ENCODE measurements at places on chromosomes 11 and 22.

DNA sequence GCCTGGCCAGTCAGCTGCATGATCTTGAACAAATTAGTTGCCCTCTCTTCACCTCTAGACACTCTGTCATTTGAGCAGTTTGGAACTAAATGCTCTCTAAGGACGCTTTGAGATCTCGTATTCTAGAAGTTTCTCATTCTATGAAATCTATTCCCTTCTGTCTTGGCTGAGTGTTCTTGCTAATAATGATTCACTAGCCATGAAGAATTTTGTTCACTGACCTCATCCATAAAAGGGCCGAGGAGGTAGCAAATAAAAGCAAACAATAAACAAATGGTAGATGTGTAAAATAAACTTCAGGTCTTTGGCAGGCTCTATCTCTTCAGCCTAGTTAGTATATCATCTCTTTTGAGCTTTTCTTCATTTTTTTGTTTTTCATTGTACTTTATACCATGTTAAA, 76.6 kb downstream of the USP35 start:
- no peak for DNase-seq

DNA sequence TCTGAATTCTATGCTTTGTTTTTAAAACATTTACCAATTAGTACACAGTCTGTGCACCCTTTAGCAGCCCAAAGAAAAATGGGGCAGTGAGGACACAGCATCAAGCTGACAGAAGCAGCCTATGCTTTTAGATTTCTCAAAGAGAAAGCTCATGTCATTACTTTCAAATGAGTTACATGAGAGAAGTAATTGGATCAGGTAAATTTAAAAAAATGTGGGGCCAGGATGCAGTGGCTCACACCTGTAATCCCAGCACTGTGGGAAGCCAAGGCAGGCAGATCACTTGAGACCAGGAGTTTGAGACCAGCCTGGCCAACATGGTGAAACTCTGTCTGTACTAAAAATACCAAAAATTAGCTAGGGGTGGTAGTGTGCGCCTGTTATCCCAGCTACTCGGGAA, 57.7 kb downstream of the APOL5 start:
- DNase-seq = no peak

- DNase-seq = no peak
Observed at GRCh38 chr11:64566042-64566914, 24.7 kb upstream of the SLC22A12 start.

DNA sequence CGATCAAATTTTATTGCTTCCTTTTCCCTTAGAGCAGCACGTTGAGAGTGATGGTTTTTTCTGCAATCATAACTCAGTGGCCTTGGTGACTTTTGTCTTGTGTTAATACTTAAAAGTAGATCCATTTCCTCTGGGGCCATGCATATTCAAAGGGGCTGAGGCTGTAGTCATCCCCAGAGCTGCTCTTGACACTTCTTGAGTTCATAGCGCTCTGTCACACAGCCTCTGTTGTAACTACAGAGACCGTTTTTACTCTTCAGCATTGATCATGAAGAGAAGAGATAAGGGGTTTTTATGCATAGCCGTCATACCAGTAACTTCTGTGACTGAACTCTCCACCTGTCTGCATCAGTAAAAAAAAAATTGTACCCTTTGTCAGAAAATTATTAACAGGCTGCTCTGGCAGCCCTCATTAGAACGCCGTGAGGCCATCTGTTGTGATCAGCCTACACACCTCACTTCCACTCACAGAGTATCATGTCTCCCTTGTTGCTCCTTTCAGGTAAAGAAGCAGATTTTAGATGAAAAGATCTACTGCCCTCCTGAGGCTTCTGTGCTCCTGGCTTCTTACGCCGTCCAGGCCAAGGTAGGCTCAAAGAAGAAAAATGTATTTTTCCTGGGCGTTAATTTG, 38.4 kb downstream of the NF2 start:
- DNase-seq = no peak

GRCh38 chr11:26271666-26272065, 60.3 kb upstream of the ANO3 start:
- no peak for DNase-seq

GRCh38 chr11:66112601-66113499, 42.8 kb downstream of the PACS1 start:
- no peak for DNase-seq

DNA sequence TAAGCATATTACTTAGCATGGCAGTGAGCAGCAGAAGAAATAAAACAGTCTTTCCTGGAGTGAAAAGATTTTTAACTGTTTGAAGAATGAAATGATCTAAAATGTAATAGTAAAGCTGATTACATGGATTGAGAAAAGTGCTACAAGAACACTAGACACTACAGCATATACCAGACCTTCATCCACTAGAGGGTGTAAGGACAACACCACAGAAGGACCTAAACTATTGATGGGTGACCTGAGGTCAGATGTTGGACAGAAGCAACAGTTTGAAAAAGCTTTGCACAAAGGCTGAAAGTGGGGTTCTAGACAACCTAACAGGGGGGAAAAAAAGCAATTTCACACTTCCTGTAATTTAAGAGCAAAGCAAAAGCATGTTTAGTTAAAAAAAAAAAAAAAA, 97.7 kb downstream of the RBFOX2 start:
- DNase-seq = no peak

GRCh38 chr22:37519268-37520195, at the start of gene CARD10:
Gene CARD10 (minus strand): TSS chr22:37519415. CDS start chr22:37519200, 215 bp downstream.
- no peak for DNase-seq

DNA sequence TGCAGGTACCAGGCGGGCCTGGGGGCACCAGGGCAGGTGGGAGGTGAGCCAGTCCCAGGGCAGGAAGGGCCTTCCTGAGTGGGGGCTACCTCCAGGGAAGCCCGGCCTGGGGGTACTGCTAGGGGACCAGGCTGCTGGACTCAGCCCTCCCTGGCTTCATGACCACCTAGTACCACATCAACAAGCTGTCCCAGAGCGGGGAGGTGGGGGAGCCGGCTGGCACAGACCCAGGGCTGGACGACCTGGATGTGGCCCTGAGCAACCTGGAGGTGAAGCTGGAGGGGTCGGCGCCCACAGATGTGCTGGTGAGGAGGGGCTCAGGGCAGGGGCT, 6.7 kb downstream of the TRPT1 start:
- no peak for DNase-seq

Measured in activated T-helper 9 cell treated with anti-CD3 and anti-CD28 coated beads, Interleukin-2, amount 50 U/mL, for 16 hours (primary cell).